ENCODE measurements at places on chromosomes 5 and 9. TPM values are rescaled to one million over a fixed set of nuclear protein-coding genes. Genes with fewer than 3 reads are reported as not detected.

Gene MYOZ3
- total RNA-seq = 0.38 TPM

Gene MOB3B
- 4.6 TPM for total RNA-seq

Gene TLN1
- 76.8 TPM for total RNA-seq

Gene KCNIP1
- 1.1 TPM for total RNA-seq

Gene LIFR
- total RNA-seq = 32.5 TPM

Gene SCGB3A2
- 0.24 TPM for total RNA-seq

Gene ADRB2
- 0.09 TPM for total RNA-seq
